Smooth muscle cell of the umbilical artery (primary cell): ENCODE measurements at places on chromosomes 1 and 21. TPM values are rescaled to one million over a fixed set of nuclear protein-coding genes. Genes with fewer than 3 reads are reported as not detected.

The LGALS8 gene
- total RNA-seq, result 51.6 and 85.5 TPM in 2 replicates

The TMPRSS15 gene
- not detected in 2 replicates for total RNA-seq

The EXTL1 gene
- 0.30 and 1.4 TPM in 2 replicates for total RNA-seq

The SUMO3 gene
- total RNA-seq, result 65.6 and 93.1 TPM in 2 replicates

The OR2L3 gene
- total RNA-seq, result not detected in 2 replicates

The CD247 gene
- total RNA-seq, result not detected in 2 replicates

The CIART gene
- 3.6 and 4.8 TPM in 2 replicates for total RNA-seq

The TRIM67 gene
- total RNA-seq, result not detected in 2 replicates

The LAMC2 gene
- 203 and 594 TPM in 2 replicates for total RNA-seq

The GPATCH2 gene
- total RNA-seq, result 20.5 and 20.6 TPM in 2 replicates
